ENCODE measurements at places on chromosomes 16 and 17.

GRCh38 chr17:82060001-82060380 is 5.6 kb downstream of the DUS1L start:
- no peak for DNase-seq

GRCh38 chr17:1482680-1483079 is 9.8 kb downstream of the MYO1C start:
- no peak for DNase-seq

DNA sequence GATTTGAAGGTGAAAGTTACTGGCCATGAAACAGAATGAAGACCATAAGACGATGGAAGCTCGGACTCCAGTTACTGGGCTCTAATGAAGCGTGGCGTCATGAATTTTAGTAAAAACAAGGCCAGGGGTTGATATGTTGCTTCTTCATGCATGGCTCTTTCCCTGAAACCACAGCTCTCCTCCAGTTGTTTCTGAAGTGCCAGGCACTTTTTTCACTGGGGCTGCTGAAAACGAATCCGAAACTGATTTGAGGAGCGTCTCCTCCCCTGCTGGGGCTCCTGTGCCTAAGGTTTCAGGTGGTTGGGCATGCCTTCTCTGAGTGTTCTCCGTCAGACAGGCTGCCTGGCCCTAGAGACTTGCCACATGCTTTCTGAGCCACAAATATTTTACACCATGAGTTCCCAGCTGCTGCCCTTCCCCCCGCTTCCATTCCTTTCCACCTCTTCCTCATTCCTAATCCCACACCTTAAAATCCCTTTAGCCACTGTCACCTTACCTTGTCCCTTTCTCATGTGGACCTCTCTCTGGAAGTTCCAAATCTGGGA is 3.7 kb upstream of the MYL4 start:
- peak; percentile 11 for DNase-seq

DNA sequence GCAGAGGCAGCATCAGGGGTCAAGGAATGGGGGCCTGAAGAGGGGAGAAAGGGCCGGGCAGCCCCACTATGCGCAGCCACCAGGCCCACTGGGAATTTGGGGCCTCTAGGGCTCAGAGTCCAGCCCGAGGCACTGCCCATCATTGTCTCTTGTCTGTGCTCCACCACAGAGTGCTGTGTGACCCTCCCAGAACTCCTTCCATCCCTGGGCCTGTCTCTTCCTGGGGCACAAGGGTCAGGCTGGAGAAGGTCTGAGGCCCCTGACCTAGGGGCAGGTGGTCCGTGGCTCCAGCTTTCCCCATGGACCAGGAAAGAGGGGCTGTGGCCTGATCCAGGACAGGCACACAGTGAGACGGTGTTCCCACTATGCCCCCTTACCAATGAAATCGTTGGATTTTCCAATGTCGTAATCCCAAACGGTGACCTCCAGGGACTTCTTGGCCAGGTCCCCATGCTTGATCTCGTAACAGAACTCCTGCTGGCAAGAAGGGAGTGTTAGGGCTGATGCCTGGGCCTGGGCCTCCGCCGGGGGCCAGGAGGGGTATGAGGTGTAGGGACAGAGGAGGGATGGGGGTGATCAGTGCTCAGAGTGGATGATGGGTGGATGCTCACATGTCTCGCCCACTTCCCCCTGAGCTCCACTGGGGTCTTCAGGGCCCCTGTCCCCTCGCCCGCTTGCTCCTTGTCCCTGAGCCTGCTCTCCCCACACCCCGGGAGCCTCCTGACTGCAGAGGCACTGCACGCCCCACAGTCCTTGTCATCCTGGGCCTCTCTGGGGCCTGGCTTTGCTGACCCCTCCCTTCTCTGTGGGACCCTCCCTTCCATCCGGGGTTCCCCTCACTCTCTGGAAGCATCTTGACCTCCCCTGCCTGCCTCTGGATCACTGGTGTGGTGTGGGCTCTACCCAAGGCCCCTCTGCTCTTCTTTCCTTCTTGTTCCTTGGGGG is 10.7 kb downstream of the SCGB1C2 start:
- no peak for DNase-seq

DNA sequence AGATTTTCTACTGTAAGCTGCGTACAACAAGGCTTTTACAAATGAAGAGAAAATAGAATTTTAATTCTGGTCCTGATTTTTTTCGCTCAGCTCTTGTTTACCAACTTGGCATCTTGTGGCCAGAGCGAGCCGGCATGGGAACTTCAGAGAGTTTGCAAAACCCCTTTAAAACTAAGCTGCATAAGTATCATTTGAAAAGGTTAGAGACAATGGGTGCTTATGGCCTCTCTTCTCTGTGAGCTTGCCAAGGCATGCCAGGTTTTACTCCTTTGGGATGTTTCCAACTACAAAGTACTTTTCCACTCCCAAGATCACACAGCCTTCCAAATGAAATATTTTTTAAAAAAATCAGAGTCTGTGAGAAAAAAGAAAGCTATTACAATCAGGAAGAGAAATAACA is 62.4 kb upstream of the FA2H start:
- DNase-seq, result peak; percentile 61

DNA sequence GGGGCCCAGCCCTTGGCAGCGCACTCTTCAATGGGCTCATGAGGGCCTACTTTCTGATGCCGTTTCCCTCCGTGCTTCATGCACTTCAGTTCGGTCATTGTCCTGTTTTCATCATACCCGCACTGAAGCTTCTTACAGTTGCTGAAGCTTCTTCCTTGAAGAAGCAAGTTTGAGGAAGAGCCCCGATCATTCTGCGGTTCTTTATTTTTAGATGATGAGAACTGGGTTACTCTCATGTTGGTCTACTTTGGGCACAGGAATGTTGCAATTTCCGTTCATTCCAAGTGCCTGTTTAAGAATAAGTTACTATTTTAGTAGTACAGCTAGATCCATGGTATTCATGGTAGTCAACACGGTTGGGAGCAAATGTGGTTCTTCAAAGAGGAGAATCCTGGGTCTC is 587.7 kb upstream of the HSBP1 start:
- no peak for DNase-seq

DNA sequence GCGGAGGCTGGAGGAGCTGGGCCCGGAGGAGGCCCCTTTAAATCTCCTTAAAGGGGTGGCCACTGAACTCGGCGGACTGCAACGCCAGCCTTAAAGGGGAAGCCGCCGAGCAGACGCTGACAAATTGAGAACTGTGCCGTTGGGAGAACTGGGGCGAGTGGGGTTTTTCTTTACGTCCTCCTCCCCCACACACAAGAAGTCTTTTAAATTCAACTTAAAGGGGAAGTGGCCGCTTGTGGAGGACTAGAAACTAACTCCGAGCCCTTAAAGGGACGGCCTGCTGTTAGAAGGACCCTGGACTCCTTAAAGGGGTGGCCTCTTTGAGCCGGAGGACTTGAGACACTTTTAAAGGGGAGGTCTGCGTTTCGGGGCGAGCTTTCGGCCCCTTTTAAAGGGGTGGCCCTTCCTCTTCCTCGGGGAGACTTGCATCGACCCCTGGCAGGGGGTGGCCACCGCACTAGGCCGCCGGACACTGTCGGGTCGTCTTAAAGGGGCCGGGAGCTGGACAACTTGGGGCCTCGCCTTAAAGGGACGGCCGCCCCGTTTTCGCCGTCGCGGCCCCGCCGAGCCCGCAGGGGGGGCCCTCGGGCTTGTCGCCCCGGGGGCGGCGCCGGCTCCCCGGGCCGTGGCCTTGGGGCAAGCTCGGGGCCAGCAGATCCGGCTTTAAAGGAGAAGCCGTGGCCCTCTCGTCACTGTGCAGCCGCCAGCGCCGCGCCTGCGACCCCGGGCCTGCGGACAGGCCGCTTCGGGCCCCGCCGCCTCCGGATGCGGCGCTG is 688 bp downstream of the FBRS start:
- peak; percentile 96 for DNase-seq

DNA sequence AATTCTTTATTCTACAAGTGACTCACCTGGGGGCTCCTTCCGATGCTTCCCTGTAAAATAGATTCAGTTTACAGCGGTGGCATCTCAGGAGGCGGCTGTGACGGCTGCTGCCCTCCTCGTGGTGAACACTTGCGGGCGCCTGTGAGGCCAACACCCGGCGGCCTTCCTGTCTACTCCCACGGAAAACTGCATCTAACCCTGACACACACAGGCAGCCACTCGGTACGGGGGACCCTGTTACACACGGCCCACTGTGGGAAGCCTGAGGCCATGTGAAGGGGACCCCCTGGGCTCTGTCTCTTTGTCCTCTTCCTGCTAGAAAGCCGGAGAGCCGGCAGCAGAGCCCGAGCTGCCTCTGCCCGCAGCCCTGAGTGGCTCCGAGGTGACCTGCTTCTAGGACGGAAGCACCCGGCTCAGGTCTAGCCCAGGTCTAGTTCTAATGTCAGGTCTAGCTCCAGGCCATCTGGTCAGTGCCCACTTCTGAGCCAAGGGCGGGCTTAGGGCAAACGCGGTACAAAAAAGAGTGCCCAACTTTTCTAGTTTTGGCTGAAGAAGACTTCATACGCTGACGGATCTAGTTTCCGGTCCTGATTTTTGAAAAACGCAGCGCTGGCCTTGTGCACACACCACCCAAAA is 159.4 kb downstream of the ENGASE start:
- DNase-seq, result no peak

- DNase-seq, result no peak
Measured at GRCh38 chr16:87603684-87604633, 1.7 kb downstream of the JPH3 start.

GRCh38 chr17:16950488-16950887 is 21.4 kb downstream of the TNFRSF13B start:
- no peak for DNase-seq

- DNase-seq, result no peak
Measured at GRCh38 chr17:3885970-3886369, 6.9 kb downstream of the CAMKK1 start.

DNA sequence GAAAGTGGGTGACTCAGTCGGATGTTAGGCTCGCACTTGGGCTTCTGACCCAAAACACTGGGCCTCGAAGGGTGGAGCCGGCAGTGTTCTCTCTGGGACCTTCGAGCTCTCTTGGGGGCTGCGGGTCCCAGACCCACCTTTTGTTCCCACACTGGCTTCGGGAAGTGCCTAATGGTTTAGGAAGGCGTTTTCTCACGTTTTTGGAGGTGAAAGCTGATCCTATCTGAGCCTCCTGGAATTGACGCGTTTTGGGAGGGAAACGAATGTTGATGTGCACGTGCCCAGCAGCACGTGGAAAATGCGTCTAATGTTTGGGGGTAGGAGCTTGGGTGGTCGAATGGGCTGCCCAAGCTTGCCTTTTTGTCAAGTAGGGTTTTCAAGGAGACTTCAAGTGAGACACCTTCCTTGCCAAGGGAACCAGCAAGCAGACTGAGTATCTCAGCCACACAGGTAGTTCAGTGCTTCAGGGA is 666 bp downstream of the HGS start:
- no peak for DNase-seq

DNA sequence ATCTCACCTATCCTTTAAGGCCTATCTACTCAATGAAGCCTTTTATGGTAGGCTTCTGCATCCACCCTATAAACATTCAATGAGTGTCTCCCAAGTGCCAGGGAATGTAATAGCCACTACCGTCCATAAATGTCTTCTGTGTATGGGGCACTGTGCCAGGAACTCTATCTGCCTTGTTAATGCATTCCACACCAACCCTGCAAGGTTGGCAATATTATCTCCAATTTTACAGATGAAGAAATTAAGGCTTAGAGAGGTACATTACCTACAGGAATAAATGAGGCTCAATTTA is 20.0 kb downstream of the MAP3K14 start:
- DNase-seq, result no peak

DNA sequence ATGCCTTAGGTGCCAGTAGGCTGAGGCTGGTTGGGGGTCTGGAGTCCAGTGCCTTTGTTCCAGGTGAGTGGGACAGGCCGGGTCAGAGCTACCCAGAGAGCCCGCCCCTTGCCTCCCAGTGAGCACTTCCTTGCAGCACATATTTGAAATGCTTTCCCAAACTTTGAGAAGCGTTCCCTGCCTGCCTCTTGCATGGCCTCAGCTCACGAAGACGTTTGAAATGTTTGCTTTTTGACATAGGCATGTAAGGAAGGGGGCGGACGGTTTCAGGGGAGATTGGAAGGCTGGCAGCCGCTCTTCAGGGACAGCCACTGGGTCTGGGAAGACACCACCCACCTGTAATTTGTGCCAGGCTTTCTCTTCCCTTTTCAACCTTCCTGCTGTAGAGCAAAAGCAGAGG is 5.1 kb upstream of the FOXL1 start:
- DNase-seq, result no peak

GRCh38 chr17:62581764-62582163 is 45.7 kb upstream of the MRC2 start:
- no peak for DNase-seq

DNA sequence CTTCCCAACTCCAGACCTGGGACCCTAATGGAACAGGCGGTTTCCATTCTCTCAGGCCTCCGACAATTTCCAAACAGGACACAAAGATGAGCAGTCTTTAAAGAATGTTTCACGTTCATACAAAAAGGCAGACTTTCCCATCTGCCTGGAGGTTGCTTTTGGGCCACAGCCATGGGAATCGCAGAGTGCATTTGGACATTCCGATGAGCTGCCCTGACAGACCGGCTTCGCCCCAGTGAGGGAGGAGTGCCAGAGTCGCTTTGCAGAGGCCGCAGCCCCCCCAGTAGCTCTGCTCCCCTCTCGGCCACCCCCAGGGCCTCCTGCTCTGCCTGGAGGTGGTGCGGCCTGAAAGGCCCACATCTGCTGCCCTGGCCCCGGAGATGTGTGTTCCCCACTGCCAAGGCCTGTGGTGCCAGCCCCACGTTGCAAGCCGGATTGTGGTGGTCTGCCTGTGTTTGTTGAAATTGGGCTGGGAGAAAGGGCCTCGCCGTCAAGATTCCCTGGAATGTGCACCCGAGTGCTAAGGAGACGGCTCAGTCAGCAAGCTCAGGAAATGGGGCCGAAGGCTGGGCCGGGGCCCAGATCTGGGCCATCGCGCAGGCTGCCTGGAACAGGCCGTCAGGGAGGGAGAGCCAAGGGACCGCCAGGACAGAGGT is 89.8 kb downstream of the C16orf95 start:
- DNase-seq, result no peak

Data from NCI-H345 (cell line).